ENCODE measurements at places on chromosomes 12 and 14. TPM values are rescaled to one million over a fixed set of nuclear protein-coding genes. Genes with fewer than 3 reads are reported as not detected.

DYRK2 gene
- 19.7 TPM for total RNA-seq

GLT8D2 gene
- total RNA-seq, result not detected

RAD51AP1 gene
- 31.0 TPM for total RNA-seq

UTP20 gene
- 34.6 TPM for total RNA-seq

KRT6C gene
- not detected for total RNA-seq

CDKN3 gene
- total RNA-seq, result 53.4 TPM

DNA sequence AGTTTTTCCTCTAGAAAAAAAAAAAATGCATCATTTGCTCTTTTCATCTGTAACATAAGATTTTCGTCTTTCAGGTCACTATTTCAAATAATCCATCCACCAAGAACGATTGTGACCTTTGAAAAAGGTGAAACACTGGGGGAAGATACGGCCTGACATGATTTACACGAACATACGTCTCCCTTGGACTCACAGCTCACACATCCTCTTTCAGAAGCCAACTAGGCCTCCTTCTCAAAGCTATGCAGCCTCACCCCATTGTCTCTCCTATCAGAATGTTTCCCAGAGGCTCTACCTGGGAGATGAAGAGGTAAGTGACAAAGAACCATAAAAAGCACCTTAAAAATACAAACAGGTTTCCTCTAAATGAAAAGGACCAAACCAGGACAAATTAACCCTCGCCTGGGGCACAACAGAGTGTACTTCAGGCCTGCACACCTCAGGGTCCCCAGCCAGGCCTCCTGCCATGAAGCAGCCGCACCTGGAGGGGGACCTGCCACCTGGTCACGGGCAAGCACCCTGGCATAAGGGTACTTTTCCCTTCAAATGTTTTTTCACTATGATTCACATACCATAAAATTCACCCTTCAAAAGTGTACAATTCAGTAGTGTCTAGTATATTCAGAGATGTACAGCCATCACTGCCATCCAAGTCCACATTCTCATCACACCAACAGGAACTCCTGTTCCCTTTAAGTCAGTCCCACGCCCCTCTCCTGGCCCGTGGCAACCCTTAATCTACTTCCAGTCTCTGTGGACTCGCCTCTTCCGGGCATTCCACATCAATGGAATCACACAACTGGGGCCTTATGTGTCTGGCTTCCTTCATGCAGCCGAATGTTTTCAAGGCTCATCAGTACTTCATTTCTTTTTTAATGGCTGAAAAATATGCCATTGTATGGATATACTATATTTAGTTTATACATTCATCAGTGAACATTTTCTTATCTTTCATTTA is 5.4 kb downstream of the SLC15A4 start:
- H3K27me3 ChIP-seq, result no peaks in the 10 kb centered on the region
- H3K4me1 ChIP-seq, result peaks cover 67% of the 10 kb centered on the region
- DNase-seq, result no peak
- peaks cover 47% of the 10 kb centered on the region for H3K36me3 ChIP-seq

DNA sequence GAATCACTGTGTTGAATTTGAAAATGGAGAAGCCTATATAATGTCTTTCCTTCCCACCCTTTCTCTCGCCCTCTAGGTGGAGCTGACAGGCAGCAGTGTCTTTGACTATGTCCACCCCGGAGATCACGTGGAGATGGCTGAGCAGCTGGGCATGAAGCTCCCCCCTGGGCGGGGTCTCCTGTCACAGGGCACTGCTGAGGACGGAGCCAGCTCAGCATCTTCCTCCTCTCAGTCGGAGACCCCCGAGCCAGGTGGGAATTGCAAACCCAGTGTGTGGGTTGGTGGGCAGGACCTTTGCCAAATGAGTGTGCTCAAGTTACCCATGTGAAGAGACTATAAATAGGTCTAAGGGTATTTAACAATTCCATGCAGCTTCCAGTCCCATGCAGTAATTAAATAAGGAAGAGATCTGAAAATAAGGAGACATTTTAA is 274.7 kb downstream of the EGLN3 start:
- no peaks in the 10 kb centered on the region for H3K27me3 ChIP-seq
- no peaks in the 10 kb centered on the region for H3K36me3 ChIP-seq
- H3K4me1 ChIP-seq, result peaks cover 3% of the 10 kb centered on the region
- H3K27ac ChIP-seq, result no peak overlapping the region
- H3K4me3 ChIP-seq, result no peak overlapping the region
- no peak for DNase-seq

DNA sequence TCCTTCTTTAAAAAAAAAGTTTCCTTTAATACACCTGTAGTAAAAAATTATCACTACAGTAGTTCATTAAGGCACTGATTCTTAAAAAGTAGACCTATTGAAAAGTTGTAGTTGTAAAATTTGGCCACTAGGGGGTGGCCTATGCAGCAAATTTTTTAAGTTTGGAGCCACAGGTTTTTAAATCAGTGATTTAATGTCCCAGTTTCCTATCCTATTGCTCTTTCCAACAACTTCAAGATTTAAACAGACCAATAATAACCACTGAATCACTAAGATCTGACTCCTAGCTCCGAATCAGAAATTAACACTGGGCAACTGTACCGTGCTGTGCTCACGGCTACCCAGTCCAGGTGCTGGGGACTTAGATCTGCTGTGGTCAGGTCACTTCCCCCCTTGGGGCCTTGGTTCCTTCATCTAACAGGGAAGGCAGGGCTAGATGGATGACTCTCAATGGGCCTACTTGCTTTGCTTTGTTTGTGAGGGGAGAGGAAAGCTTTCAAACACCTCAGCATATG is 279.3 kb downstream of the MED13L start:
- peaks cover 5% of the 10 kb centered on the region for H3K4me1 ChIP-seq
- no peaks in the 10 kb centered on the region for H3K27me3 ChIP-seq
- H3K4me3 ChIP-seq, result no peak overlapping the region
- DNase-seq, result no peak

GRCh38 chr12:84696908-84697540 is 215.6 kb downstream of the SLC6A15 start:
- DNase-seq, result no peak
- peaks cover 1% of the 10 kb centered on the region for H3K4me1 ChIP-seq
- H3K27me3 ChIP-seq, result no peaks in the 10 kb centered on the region
- no peaks in the 10 kb centered on the region for H3K36me3 ChIP-seq
- no peak overlapping the region for H3K4me3 ChIP-seq
- H3K27ac ChIP-seq, result no peak overlapping the region

DNA sequence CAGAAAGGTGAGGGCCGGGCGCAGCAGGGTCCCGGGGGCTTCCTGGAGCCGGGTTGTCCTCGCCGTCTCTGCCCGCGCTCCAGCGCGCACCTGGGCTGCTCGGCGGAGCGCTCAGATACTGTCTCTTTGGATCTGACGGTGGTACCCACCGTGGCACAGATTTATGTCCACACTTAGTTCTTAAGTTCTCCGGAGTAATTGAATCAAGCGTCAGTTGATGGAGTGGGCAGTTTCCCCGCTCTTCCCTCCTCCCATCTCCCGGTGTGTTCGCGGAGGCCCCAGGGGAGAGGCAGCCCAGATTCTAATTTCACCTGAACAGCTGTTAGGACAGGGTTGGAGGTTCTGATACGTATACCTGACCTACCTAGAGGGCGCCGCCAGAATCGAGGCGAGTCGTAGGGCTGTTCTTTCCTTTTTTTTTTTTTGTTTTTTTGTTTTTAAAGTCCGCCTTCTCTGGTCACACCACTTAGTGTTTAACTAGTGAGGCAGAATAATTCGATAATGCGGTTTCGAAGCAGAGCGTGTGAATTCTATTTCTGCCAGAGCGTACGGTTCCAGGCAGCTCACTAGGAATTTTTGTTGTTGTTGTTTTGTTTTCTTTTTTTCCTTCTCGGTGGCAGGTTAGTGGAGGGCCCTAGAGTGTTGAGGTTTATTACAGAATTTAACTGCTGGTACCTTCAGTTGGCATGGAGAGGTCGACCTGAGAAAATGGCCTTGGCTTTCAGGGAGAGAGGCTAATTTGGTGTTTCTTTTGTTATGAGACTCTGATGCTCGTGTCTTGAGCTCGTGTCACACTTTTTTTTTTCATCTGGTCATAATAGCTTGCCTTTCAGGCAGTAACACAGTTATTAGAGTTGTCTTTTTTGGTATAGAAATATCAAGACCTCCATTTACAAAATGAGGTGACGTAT is 22.3 kb upstream of the GNS start:
- no peak for DNase-seq
- H3K27me3 ChIP-seq, result peaks cover 71% of the 10 kb centered on the region
- no peaks in the 10 kb centered on the region for H3K36me3 ChIP-seq

DNA sequence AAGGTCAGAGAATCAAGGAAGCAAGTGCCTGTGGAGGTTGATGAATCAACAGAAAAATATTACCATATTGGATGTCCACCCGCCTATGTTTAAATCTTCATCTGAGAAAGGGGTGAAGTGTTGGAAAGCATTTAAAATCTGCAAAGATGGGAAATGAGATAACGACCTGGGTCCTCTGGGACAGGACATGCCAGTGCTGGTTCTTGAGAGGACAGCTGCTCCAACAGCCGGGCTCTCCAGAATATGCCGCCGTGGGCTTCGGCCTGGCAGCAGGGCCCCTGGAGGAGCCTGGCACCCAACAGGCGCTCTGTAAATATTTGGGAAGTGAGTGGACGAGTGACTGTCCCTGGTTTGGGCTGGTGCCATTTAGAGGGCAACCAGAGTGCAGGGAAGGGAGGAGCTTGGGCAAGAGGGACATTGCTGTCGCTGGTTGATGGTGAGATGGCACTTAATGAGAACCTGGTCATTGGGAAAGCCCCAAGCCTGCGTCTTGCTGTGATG is 129.9 kb downstream of the KCNA5 start:
- no peak overlapping the region for H3K27ac ChIP-seq
- no peak overlapping the region for H3K4me3 ChIP-seq
- no peaks in the 10 kb centered on the region for H3K36me3 ChIP-seq
- H3K4me1 ChIP-seq, result no peaks in the 10 kb centered on the region
